NAMALWA (cell line): ENCODE measurements at places on chromosomes 6 and 20.

GRCh38 chr6:147700436-147701209 lies 192.1 kb downstream of the SAMD5 start:
- no peak for DNase-seq

GRCh38 chr6:107715550-107716321 lies 108.4 kb downstream of the SCML4 start:
- no peak for DNase-seq

DNA sequence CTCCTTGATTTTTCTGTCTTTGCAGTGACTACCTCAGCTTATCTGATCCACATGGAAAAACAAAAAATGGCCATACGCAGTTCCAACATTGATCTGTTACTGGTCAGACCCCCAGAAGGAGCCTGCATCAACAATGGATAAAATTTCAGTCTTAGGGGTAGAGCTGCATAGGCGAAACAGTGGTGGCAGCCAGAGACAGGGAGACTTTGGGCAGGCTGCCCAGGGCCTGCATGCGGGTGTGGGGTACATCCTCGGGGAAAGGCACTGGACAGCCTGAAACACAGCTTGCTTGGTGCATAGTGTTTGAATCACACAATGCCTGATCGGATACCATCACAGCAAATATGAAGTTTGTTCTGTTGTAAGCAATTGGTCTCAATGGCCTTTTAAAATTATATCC lies 847.8 kb downstream of the QKI start:
- DNase-seq: no peak

DNA sequence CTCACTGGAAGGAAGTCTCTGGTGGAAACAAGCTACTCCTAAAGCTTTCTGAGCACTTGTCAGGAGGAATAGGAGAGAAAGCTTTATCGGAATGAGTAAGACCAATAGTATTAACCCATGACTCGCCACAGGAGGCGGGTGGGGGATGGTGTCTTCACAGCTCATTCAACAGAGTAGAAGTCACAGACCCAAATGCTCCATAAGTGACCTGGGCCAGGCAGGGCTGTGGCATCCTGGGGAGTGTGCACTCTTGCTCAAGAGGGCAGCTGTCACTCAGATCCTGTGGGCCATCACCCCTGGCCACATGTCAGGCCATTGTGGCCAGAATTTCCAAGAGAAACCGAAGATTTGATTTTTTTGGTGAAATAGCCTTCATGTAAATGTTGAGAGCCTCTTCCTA lies 116.0 kb downstream of the SYCP2 start:
- DNase-seq: no peak

- peak; percentile 96 for DNase-seq
Measured at GRCh38 chr20:58306421-58307261, 2.9 kb upstream of the RAB22A start.

GRCh38 chr6:106452628-106453027 lies 92.1 kb downstream of the CRYBG1 start:
- DNase-seq: no peak

GRCh38 chr6:152301021-152301764 lies 336.0 kb downstream of the SYNE1 start:
- DNase-seq: peak; percentile 14

DNA sequence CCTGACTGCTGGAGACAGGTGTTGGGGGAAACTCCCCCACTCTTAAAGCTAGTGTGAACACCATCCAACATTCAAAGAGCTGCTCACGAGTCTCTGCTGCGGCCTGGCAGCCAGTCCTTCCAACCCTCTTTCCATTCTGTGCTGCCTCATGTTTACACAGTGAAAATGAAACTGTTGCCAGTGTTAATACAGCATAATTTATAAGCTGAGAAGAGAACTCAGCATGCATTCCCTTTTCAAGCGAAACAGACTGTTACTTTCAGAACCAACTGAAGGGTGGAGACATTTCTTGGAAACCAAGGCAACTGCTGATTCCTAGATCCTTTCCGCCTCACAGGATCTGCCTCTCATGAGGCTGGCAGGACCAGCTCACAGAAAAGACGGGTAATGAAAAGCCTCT lies 533.8 kb upstream of the ID4 start:
- no peak for DNase-seq

DNA sequence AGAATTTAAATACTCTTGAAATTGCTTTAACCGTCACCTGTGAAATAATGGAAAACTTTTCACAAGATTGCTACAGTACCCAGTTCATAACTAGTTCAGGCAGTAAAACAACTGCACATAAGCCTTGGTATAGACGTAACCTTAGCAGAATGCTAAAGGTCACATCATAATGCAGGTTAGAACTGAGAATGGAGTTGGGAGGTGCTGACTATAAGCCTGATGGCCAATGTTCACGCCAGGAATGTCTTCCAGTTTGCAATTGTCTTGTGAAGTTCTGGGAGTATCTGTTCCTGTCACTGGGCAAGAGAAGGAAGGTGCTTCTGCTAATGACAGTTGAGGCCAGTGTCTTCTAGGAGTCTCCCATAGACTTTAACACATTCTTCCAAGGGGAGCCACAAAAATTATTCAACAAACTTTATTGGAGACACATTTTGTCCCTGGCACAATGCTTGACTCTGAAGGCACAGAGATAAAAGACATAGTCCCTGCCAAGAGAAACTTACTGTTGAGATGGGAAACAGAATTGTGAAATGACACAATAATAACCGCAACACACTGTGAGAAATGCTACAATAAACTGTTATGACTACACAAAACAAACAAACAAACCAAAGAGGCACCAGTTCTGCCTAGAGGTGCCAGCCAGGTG lies 24.6 kb upstream of the CEP162 start:
- no peak for DNase-seq

GRCh38 chr6:17227403-17227802 lies 53.8 kb upstream of the RBM24 start:
- DNase-seq: no peak

DNA sequence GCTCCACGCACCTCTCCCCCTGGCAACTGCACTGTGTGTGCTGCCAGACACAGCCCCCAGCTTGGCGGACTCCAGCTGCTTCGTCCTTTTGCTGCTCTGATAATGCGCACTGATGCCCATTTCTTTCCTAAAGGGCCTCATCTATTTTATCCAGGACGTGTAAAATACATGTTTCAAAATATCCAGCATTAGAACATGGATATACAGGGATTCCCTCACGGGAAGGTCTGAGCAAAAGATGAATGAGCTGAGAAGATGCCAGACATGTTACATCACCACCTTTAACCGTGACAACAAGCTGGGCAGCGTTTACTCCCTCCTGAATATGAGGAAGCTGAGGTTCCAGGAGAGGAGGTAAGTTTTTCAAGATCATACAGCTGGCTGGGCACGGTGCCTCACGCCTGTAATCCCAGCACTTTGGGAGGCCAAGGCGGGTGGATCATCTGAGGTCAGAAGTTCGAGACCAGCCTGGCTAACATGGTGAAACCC lies 32.8 kb downstream of the TNXB start:
- no peak for DNase-seq

- DNase-seq: no peak
Measured at GRCh38 chr20:59809630-59810448, 123.6 kb downstream of the SYCP2 start.

GRCh38 chr20:723756-724155 lies 44.5 kb downstream of the SLC52A3 start:
- DNase-seq: no peak

- no peak for DNase-seq
Measured at GRCh38 chr6:56625356-56625755, 17.3 kb downstream of the DST start.
